ENCODE measurements at places on chromosomes 16 and 17. TPM values are rescaled to one million over a fixed set of nuclear protein-coding genes. Genes with fewer than 3 reads are reported as not detected.

ALOX12B gene
- 3.5 TPM for total RNA-seq

KRT23 gene
- 35.7 TPM for total RNA-seq

RNF222 gene
- 1.4 TPM for total RNA-seq

NPIPA8 gene
- not detected for total RNA-seq

CA7 gene
- not detected for total RNA-seq

C17orf50 gene
- total RNA-seq: not detected

CCDC43 gene
- 27.9 TPM for total RNA-seq

KRT14 gene
- 5,968 TPM for total RNA-seq

DNAJA3 gene
- total RNA-seq: 50.9 TPM

GAST gene
- total RNA-seq: 7.2 TPM

EXOC3L1 gene
- total RNA-seq: 0.99 TPM

MAP3K14 gene
- total RNA-seq: 5.2 TPM

CLUH gene
- total RNA-seq: 88.4 TPM

C17orf78 gene
- not detected for total RNA-seq

MARCHF10 gene
- not detected for total RNA-seq

RNF227 gene
- 1.9 TPM for total RNA-seq

KRT12 gene
- not detected for total RNA-seq

DDX5 gene
- 479 TPM for total RNA-seq

SLFN13 gene
- total RNA-seq: 4.5 TPM

MT4 gene
- total RNA-seq: not detected

ST6GALNAC1 gene
- 9.9 TPM for total RNA-seq

HSF5 gene
- not detected for total RNA-seq

RIPOR1 gene
- 22.9 TPM for total RNA-seq
